Muscle of arm (tissue), 14 donors: ENCODE measurements at places on chromosomes 6 and 20. TPM values are rescaled to one million over a fixed set of nuclear protein-coding genes. Genes with fewer than 3 reads are reported as not detected.

Gene LAMA5
- polyA plus RNA-seq = 48.6 TPM

Gene HLA-DQB1
- 2.8 TPM for polyA plus RNA-seq

Gene STMND1
- polyA plus RNA-seq = not detected

GRCh38 chr6:111486921-111487320 is 3.9 kb upstream of the REV3L start:
- no peak for DNase-seq

Gene PCK1
- not detected for polyA plus RNA-seq

- DNase-seq = no peak
These were observed 109.7 kb upstream of the MMS22L start for GRCh38 chr6:97392735-97393134.

- peak; percentile 63 for DNase-seq
These were observed 60.2 kb downstream of the UBE2V1 start for GRCh38 chr20:50052550-50053361.

Gene RAD21L1
- polyA plus RNA-seq = not detected

Gene AARS2
- polyA plus RNA-seq = 13.8 TPM

DNA sequence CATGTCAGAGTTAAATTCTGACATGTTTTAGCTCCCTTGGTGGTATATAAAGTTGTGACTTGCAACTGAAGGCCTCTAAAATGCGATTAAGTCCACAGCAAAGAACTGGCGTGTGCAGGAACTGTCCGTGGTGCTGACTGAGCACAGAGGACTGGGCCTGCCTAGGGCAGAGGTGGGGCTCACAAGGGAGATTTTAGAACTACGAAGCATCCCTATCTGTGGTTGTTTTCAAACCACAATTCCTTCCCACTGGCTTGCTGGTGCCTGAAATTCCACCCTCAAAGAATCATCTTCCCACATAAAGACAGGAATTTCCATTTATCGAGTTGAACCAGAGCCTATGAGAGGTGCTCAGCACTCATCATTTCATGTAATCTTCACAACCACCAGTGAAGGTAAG is 30.1 kb downstream of the RIMS4 start:
- DNase-seq = peak; percentile 70

DNA sequence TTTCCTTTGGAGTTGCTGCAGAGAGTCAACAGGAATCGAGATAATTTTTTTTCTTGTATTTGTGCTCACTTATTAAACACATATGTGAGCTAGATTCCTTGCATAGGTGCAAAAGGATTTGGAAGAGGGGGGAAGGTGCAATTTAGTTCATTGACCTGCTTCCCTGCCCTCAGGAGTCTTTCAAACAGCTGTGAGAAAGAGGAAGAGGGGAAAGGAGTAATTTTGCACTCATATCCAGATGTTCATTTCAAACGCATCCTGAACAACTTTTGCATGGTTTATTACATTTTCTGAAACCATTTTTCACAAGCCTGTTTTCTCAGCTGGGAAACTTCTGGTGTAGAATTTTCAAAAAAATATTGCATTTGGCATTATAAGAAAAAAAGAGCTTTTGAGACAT is 795.0 kb downstream of the MAFB start:
- no peak for DNase-seq

DNA sequence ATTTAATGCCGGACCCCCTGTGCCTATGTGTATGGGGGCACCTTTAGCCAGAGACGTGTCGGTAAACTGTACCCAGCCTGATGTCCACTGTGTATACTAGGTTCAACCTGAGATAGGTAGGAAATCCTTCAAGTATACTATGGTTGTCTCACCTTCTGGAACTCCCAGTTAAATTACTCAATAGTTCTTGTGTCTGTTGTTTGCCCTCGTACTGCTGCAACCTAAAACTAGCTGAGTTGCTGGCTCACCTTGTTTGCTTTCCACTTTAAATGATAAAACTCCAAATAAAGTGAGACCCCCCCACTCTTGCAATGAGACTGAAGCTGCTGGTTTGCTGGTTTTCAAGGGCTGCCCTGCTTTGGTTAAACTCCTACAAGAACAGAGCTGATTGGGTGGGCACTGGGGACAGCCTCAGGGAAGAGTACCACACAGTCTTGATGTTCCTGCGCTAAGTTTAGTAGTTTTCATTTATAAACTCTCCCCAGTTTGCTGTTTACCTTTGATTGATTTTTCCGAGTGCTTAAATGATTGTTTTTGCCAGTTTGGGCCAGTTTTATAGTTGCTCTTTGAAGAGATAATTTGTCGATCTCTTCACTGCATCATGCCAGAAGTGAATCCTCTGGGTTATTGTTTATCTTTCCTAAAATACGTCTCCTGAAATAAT is 1281.8 kb upstream of the MAP3K7 start:
- no peak for DNase-seq

Gene PTCRA
- not detected for polyA plus RNA-seq

- no peak for DNase-seq
These were observed 388.2 kb upstream of the CITED2 start for GRCh38 chr6:139762587-139763031.

DNA sequence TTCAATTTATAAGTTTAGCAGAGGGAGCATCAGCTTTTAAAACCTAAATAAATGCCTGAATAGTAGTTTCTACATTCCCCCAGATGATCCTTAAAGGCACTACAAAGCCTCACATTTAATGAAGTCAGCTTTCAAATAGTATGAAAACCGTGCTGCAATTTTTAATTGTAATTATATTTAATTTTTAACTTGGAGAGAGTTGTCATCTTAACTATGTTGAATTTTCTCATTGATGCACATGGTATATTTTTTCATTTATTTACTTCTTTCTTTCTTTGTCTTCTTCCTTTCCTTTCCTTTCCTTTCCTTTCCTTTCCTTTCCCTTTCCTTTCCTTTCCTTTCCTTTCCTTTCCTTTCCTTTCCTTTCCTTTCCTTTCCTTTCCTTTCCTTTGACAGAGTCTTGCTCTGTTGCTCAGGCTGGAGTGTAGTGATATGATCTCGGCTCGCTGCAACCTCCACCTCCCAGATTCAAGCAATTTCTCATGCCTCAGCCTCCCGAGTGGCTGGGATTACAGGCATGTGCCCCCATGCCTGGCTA is 7.7 kb upstream of the SF3B5 start:
- DNase-seq = no peak

Gene MLIP
- 47.8 TPM for polyA plus RNA-seq

Gene GLP1R
- polyA plus RNA-seq = 0.05 TPM

- no peak for DNase-seq
These were observed 76.1 kb downstream of the SCAND1 start for GRCh38 chr20:35878113-35878625.

- DNase-seq = no peak
These were observed 7.8 kb upstream of the MRPS18A start for GRCh38 chr6:43695215-43695966.

Gene PCSK2
- polyA plus RNA-seq = 3.6 TPM

DNA sequence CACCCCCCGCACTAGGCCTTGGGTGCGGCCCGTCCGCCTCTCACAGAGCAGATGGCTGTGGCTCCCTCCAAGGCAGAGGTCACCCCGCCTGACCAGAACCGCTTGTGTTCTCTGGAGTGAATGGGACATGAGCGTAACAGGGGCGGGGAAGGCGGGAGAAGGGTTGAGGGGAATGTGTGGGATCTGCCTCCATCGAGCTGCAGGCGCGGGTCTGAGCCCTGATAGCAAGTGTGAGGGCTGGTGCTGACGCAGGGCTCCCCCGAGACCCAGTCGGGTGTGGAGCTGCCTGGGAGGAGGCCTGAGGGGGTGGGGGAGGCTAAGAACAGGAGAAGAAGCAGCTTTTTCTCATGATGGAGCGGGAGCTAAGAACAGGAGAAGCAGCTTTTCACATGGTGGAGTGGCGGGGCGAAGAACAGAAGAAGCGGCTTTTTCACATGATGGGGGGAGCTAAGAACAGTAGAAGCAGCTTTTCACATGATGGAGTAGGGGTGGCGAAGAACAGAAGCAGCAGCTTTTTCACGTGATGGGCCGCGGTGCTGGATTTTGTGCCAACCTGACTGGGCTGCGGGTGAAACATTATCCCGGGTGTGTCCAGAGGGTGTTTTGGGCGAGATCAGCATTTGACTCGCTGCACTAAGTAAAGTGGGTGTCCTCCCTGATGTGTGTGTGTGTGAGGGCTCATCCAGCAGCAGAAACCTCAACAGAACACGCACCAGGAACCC is 169.3 kb downstream of the TTLL2 start:
- peak; percentile 64 for DNase-seq

DNA sequence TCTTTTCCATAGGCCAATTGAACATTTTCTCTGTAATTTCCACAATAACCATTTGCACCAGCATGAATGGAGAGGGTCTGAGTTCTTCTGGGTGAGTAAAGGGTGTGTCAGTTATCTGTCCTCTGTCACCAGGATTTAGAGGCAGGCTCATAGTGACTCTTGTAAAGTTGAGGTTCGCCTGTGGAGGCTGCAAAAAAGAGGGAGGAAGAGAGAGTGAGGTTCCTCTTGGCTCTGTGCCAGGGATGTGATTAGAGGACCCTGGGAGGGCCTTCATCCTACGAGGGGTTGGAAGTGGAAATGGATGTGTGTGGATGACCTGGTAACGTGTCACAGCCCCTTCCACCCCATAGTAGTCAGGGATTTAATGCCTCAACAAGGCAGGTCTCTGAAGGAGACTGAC is 242.0 kb downstream of the ESR1 start:
- no peak for DNase-seq

Gene BACH2
- polyA plus RNA-seq = 5.4 TPM

Gene C20orf204
- 0.66 TPM for polyA plus RNA-seq

DNA sequence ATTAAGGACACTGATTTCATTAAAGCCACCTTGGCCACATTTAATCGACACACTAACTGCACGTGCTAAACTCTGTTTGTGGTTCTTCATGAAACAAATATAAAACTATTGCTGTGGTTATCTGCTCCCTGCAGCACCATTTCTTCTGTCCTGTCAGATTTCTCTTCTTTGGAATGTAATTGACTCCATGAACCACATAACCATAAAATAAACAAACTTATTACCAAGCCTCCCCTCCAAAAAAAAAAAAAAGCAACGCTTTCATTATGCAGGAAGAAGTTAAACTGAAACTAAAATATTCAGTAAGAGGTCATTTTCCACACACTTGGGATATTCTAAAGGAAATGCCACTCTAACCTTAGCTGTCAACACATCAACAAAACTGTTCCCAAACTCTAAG is 319.1 kb upstream of the NT5E start:
- DNase-seq = no peak

DNA sequence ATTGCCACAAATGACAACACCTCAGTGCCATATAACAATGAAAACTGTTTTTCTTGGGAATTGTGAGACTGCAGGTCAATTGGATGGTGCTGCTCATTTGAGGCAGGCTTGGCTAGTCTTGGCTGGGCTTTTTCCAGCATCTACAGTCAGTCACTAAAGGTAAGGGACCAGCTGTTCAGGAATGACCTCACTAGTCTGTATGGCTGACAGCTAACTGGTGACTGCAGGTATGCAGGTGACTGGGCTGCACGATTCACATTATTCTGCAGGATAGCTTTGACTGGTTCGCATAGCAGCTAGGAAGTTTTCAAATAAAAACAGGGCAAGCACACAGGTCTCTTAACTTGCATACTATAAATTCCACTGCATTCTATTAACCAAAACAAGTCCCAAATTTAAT is 22.1 kb upstream of the HMGCLL1 start:
- no peak for DNase-seq

DNA sequence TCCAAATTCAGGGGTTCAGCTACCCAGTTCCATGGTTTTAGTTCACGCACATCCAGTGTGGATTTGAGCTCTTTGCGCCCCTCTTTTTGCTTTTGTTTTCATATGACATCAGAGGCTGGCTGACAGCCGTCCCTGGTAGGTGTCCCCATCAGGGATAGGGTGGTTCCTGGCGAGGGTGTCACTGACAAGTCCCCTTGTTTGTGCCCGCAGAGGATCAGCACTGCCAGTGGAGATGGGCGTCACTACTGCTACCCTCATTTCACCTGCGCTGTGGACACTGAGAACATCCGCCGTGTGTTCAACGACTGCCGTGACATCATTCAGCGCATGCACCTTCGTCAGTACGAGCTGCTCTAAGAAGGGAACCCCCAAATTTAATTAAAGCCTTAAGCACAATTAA is 58.0 kb downstream of the GNAS start:
- DNase-seq = no peak

Gene GCNT2
- polyA plus RNA-seq = not detected

- no peak for DNase-seq
These were observed 28.4 kb upstream of the FRMD1 start for GRCh38 chr6:168107191-168107983.

GRCh38 chr6:70620746-70621145 is 46.9 kb upstream of the SMAP1 start:
- DNase-seq = no peak

Gene SLC17A2
- polyA plus RNA-seq = not detected

GRCh38 chr6:55560290-55560885 is 18.6 kb downstream of the HMGCLL1 start:
- DNase-seq = peak; percentile 79

Gene AGER
- polyA plus RNA-seq = 6.5 TPM

- DNase-seq = no peak
These were observed at the start of gene CCM2L for GRCh38 chr20:32010101-32010500. Gene CCM2L (plus strand): TSS chr20:32010438. CDS start chr20:32010455, 17 bp downstream.

DNA sequence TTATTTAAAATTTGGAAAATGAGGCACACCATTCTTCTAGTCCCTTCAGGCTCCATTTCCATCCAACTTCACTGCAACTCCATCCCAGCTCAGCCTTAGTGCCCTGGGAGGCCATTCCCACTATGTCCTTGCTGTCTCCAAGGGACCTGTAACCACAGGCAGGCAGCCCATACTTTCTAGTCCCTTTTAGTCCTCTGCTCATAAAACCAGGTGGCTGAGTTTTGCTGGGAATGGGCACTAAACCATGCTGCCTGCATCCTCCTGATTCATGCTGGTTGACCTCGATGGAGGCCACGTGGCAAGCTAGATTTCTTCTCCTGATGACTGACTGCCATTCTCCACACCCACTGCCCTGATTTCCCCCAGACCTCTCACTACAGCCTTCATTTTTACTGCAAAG is 27.5 kb upstream of the MYMX start:
- DNase-seq = no peak

Gene PI16
- polyA plus RNA-seq = 5.1 TPM

Gene PRDM13
- polyA plus RNA-seq = not detected

DNA sequence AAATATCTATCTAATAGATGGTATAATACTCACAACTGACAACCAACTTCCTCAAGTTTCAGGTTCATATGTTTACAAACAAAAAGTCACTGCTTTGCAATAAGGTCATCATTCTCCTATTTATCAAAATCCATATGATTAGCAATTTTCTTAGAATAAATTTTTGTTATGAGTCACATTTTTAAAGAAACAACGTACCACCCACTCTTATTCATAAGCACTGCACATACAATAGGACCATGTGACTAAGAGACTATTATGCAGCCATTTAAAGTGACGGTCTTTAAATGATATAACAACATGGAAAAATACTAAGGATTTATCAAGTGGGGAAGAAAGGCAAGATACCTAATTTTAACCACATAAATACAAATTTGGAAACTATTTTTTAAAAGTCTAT is 40.0 kb downstream of the REPS1 start:
- DNase-seq = no peak

Gene PNLDC1
- polyA plus RNA-seq = not detected

Gene SIRPD
- polyA plus RNA-seq = not detected
